ENCODE measurements at places on chromosomes 2 and 18.

GRCh38 chr2:46518861-46519260 lies 39.5 kb downstream of the TMEM247 start:
- no peak for DNase-seq

- no peak for DNase-seq
These were observed 234.8 kb upstream of the PXDN start for GRCh38 chr2:1979138-1979537.

DNA sequence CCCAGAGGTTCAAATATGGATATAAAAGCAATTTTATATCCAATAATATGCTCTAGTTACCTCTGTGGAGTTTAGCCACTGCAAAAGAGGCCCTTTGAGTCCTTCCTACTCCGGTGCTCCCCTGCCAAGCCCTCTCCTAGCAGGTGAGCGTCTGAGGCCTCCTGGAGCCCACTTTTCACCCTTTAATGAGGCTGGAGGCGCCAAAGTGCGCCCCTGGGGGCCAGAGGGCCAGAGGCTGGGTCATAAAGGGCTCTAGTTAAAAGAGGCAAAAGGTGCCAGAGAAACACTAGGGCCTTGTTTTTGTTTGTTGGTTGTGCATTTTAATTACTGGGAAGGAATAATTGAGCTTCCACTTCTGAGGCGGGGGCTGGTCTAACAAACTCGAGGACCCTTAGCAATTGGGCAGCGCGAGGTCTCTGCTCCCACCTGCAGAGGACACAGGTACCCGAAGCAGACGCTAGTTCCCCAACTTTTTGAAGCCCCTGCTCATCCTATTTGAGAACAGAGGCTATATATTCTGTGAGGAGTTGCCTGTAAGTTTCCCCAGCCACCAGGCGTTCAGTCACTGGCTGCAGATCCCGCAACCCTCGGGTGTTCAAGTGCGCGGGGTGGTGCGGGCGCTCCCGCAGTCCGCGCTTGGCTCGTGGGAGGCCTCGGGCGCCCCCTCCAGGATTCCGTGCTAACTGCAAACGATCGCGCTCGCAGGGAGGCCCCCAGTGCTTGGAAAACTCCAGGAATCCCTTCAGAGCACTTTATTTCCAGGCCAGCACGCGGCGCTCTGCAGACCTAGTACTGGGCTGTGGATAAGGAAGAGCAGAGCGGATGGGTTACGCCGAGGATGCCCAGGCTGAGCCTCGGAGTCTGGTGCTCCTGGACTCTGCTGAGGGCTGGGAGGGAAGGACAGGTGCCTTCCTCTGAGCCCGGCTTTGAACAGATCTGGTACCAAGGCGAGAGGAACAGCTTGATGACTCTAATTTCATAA lies 14.1 kb downstream of the MSGN1 start:
- peak; percentile 67 for DNase-seq

- no peak for DNase-seq
These were observed 119.3 kb downstream of the GLI2 start for GRCh38 chr2:120854766-120855530.

DNA sequence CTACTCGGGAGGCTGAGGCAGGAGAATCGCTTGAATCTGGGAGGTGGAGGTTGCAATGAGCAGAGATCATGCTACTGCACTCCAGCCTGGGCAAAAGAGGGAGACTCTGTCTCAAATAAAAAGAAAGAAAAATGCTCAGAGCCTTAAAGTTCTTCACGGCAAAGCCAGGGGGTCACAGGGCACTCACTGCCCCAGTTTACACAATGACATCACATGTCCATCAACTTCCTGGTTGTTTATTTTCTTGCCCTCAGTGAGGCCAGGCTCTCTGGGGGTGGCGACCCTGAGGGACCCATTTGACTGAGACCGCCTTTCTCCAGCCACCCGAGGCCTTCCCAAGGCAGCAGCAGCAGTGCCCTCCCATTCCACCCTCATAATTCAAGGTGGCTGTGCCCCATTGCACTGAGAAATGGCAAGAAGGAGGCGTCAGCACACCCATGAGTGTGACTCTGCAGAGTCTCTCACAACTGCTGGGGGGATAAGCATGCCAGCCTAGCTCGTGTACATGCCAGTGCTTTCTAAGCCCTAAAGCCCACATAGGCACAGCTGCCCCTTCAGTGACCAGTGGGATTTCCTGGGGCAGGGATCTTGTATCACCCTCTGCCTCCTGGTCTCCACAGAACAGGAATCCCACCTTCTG lies 50.0 kb downstream of the SFXN5 start:
- DNase-seq: no peak

DNA sequence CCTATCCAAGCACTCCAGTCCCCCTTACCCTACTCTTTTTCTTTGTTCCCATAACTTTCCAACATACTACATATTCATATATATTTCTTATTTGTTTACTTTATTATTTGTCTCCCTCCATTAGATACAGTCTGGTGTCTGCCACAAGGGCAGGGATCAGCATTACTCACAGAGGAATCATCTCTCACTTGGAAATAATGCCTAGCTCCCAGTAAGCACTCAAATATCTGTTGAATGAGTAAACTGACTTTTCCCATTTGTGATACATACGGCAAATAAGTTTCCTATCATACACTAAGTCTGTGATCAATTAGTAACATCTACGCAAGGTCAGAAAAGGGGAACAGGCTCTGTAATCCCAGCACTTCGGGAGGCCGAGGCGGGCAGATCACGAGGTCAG lies 18.7 kb downstream of the C1D start:
- peak; percentile 90 for DNase-seq

GRCh38 chr2:38454081-38454480 lies 77.0 kb upstream of the ATL2 start:
- DNase-seq: no peak

DNA sequence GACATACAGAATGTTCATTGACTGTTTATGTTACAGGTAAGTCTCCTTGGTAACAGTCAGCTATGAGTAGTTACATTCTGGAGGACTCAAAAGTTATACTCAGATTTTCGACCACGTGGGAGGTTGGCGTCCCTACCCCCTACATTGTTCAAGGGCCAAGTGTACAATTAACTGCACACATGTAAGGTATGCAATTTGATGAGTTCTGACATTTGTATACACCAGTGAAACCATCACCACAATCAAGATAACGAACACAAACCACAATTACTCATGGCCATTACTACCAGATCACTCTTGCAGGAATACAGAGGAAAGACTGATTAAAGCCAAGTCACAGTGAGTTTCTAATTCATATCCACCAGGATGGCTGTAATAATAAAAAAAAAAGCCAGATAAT lies 39.6 kb upstream of the LDLRAD4 start:
- no peak for DNase-seq

DNA sequence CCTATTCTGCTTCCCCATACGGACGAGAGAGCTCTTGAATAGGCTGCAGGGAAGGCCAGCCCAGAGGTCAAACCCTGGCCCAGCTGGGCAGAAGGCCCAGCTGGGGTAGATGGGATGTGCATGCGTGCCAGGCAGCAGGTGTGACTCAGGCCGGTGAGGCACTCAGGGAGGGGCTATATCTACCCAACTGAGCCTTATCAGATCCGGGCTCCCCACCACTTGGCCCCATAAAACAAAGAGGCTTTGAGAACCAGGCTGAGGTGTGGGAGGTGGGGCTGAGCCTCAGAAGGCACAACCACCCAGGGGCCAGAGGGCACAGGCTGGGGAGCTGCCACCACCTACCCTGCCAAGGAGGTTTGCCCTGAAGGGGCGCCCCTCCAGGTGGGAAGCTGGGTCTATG lies 8.0 kb upstream of the CFAP65 start:
- no peak for DNase-seq

DNA sequence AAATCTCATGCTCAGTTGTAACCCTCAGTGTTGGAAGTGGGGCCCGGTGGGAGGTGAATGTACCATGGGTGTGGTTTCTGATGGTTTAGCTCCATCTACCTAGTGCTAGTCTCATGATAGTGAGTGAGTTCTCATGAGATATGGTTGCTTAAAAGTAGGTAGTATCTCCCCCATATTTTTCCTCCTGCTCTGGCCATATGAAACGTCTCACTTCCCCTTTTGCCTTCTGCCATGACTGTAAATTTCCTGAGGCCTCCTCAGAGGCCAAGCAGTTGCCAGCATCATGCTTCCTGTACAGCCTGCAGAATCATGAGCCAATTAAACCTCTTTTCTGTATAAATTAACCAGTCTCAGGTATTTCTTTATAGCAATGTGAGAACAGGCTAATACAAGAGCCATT lies 62.8 kb upstream of the RNF152 start:
- no peak for DNase-seq

- no peak for DNase-seq
These were observed 40.6 kb upstream of the CCBE1 start for GRCh38 chr18:59737776-59738300.

DNA sequence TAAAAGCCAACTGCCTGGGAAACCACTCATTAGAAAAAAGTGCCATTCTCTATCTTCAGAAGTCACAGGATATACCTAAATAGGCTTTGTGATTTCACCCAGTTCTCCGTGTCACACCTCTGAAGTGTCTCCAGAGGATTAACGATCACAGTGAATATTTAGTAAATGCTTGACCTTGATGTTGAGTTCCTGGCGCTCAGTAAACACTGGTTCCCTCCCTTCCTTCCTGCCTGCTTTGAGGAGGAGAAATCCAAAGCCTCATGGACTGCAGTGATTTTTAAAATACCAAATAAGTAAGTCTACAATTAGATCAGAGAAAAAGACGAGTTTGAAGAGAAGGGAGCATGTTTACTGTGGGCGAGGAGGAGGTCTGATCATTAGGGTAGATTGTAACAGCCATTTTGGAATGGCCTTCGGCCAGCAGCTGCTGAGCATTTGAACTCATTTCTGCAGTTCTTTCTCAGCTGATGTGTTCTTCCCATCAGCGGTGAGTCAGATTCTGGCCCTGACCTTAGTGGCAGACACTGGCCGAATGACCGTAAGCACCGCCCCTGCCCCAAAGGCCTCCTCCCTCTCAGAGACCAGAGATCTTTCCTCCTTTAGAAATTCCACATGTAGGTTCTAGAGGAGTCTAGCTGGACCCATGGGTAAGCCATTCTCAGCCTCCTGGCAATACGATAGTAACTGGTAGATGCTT lies 62.1 kb upstream of the SLC16A14 start:
- DNase-seq: peak; percentile 96

DNA sequence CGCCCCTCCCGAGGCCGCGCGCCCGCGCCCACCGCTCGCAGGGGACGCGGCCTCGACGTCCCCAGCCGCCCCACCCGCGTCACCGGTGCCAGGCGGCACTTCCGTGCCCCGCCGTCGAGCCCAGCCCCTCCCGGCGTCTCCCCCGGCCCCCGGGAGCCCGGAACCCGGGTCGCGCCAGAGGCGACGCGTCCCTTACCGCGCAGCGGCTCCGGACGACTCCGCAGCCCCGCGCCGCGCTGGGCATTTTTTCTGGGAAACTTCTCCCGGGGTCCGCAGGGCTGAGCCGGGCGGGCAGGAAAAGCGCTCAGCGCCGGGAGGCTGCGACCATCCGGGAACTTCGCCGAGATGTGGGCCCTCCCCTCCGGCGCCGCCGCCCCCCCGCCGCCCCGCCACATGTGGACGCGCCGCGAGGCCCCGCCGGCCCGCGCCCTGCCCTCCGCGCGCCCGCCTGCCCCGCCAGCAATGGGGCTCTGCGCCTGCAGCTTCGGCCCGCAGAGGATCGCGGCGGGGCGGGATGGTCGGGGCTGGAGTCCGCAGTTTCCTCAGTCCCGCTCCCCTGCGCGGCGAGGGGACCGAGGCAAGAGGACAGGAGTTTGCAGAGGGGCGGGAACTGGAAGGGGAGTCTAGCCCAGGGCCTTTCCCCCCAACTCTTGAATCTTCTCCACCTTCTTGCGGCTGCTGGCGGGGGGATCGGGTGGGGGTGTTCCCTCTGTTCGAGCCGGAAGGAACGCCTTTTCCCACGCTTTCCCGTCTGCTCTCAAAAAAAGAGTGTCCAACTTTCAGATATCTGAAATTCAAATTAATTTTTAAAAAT lies 81.5 kb downstream of the CHRNA1 start:
- DNase-seq: peak; percentile 61

- DNase-seq: no peak
These were observed 12.3 kb upstream of the ATP9B start for GRCh38 chr18:79056827-79057367.

DNA sequence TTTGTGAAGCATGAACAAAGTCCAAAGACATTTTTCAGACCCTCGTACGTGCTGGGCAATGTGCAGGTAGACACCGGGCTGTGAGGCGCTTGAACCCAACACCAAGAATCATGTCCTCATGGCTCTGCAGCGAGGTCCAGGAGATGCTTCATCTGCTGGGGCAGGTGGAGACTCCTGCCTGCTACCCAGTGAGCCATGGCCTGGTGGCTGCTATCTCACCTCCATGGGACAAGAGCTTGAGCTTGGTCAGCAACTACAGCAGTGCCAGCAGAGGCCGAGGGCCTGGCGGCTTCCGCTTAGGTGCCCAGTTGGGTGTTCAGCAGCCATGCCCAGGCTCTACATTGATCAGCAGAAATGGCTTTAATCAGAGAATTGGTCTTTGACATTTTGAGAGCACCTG lies 281.0 kb upstream of the HS6ST1 start:
- no peak for DNase-seq

GRCh38 chr2:23484275-23484674 lies 99.3 kb downstream of the KLHL29 start:
- DNase-seq: no peak

- no peak for DNase-seq
These were observed 48.6 kb downstream of the CEP192 start for GRCh38 chr18:13039806-13040205.

DNA sequence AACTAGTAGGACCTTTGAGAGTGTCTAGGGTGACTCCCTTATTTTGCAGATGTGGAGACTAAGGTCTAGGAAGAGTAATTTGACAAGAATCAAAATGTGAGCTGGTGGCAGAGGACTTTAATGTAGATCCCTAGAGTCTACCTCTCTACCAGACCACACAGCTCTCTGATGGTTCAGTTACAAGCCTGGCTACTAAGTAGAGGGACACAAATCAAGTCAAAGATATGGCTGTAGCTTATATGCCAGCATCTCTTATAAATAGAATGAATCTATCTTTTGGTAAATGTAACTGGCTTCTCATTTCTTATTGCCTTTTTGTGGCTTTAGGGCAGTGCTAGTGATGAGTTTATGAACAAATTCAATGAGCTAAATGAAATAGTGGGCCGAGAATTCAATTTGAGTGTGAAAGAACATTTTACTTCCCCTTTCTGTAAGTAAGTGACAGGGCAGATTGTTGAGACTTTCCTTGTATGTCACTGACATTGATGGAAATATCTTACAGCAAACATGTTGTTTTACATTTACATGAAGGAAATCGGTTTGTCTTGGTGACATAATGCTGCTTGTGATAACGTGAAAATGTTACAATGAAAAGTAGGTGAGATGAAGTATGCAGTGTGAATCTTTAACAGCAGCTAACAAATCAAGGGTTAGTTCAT lies 28.3 kb downstream of the CSRNP3 start:
- no peak for DNase-seq

- DNase-seq: peak; percentile 65
These were observed 39.3 kb downstream of the RPL31 start for GRCh38 chr2:101041413-101041812.

Data from fibroblast of mammary gland (primary cell).